ENCODE measurements at places on chromosomes 4 and X.

DNA sequence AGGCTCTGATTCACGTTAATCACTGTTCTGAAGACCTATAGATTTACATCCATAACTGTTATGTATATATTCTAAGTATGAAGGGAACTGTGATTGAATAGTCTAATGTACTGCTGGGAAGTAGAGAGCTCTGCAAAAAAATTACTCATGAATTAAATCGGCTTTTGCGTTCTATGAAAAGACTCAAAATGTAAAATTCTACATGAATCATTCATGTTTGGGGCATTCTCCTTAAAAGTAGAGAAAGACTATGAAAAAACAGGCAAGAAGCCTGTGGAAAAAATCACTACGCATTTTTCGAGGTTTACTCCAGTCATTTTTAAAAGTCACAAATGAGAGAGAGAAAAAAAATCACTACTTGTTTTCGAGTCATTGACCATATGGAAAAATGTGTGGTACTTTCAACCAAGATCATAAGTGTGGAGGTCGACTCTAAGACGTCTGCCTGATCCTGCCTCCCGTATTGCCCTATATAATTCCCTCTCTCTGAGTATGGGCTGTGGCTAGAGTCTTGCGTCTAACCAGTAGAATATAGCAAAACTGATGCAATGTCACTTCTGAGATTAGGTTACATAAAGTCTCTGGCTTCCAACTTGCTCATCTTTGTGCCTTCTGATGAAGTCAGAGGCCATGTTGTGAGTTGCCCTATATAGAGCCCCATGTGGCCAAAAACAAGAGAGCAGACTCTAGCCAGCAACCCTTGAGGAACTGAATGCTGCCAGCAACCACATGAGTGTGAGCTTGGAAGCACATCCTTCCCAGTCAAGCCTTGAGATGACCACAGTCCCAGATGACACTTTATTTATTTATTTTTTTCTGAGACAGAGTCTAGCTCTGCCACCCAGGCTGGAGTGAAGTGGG, 32.1 kb upstream of the VEGFD start:
- no peak for DNase-seq

- DNase-seq = no peak
Observed at GRCh38 chr4:171101845-171102244, 711.4 kb upstream of the GALNTL6 start.

DNA sequence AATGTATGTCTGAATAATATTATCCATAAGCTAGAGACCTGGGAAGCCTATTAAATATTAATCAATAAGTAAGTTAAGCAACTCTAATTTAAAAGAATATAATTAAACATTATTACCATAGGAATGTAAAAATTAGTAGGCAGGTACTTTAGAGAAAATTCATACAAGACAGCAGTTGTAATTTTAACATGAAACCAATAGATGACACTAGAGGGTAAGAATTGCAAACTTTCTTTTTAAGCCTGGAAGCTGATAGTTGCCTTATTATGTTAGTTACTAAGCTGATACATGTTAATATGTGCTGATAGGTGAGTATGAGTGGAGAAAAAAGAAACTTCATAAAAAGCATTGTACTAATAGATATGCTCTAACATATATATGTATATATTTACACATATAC, 1157.4 kb downstream of the FAM133A start:
- no peak for DNase-seq

GRCh38 chr4:149964001-149964796, 114.0 kb upstream of the DCLK2 start:
- DNase-seq = no peak

DNA sequence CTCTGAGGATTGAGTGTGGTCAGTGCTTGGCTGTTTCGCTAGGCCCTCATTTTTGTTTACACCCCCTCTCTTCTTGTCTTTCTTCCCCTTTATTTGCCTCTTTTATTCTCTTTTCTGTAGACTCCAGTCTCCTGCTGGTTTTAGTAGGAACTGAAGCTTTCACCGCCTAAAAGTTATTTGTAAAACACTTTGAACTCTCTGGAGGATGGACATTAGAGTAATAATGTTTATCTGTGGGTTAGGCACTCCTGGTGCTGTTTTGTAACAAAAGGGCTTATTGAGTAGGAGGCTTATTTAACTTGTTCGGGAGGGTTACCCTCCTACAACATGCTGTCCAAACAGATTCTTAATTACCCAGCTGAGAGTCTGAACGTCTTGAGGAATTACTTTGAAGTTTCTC, 1.6 kb upstream of the ARHGAP10 start:
- DNase-seq = no peak

DNA sequence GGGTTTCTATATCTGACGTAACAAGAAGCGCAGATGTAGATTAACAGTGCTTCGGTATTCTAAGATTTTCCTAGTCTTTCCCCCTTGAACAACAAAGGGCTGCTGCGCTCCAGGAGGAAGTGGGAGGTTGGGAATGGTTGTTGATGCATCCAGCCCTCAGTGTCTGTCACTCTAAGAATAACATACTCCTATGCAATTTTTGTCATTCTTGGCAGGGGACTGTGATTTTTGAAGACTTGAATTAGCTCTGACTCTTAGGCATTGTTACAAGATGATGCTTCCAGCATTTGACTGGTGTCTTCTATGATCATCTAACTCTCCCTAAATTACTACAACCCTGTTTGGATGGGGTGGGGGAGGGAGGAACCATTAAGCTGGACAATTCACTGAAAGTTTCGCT, 394.2 kb downstream of the ARHGAP24 start:
- no peak for DNase-seq

DNA sequence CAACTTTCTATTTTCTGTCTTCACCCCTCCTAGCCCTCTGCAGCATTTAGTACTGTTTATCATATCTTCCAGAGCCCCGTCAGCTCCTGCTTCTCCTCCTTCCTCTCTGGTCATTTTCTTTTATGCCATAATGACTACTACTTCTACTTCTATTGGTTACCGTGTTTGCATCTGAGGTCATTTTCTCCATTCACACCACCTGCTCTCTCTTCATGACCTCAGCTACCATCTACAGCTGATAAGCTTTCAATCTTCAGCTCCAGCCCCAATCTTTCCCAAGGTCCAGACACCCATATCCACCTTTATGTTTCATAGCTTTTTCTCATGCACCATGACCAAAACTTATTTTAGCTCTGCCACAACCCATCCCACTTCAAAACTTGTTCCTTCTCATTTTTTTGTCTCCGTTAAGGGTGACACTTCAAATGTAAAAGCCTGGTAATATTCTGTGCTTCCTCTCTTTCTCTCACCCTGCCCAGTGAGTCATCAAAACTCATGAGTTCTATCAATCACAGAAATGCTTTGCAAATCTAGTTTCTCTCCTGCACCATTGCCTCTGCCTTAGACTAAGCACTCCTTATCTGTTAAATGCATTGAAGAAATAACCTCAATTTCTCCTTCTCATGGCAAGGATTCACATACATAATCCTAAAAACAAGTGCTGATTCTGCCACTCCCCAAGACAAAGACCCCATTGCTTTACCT, 71.3 kb upstream of the IQCM start:
- DNase-seq = no peak

DNA sequence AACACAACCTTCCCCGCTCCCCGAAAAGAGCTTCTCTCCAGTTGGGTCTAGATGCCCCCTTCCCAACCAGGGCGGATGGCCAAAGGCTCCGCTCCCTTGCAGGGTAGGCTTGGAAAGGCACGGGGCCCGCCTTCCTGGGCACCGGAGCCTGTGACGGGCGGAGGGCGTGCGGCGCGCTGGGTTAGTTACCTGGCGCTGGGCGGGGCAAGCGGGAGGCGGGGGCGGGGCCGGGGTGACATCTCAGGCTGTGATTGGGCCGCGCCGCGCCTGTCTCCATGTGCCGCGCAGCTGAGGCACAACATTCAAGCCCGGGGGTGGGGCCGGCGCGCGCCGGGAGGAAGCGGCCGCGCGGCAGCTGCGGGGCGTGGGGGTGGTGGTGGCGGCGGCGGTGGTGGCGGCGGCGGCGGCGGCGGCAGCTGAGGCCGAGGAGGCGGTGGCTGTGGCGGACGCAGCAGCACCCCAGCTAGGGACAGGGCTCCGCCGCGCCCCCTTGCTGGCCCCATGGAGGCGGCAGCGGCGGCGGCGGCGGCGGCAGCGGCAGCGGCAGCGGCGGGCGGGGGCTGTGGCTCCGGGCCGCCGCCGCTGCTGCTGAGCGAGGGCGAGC, at the start of gene REPS2:
TSS of gene REPS2 (plus strand) at position 298 of the 604 bp plus-strand sequence. CDS start at position 502, 204 bp downstream.
- peak; percentile 86 for DNase-seq

DNA sequence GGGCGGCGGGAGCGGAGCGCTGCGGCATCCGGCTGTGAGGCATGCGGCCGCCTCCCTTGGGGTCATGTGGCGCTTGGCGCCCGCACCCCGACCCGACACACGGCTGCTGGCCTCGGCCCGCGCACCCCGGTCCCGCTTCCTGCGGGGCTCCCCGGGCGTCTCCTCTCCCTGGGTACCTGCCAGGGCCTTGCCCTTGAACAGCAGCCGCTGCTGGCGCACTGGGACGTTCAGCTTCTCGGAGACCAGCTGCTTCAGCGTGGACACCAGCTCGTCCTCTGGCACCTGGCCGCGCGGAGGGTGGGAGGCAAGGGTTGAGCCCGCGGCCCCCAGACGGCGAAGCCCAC, 391 bp downstream of the UBL4A start:
- DNase-seq = peak; percentile 45
